Right ventricle myocardium superior (tissue), 1 donor: ENCODE measurements at places on chromosomes 7 and 10. TPM values are rescaled to one million over a fixed set of nuclear protein-coding genes. Genes with fewer than 3 reads are reported as not detected.

SRRM3 gene
- total RNA-seq: 16.3 TPM

NKX1-2 gene
- not detected for total RNA-seq

CYP3A7 gene
- total RNA-seq: not detected

CALCR gene
- 0.05 TPM for total RNA-seq

SEMA3D gene
- 1.1 TPM for total RNA-seq

C10orf143 gene
- 2.2 TPM for total RNA-seq

IGFBP1 gene
- not detected for total RNA-seq

C10orf62 gene
- 0.48 TPM for total RNA-seq

OR6V1 gene
- total RNA-seq: not detected

HMX3 gene
- total RNA-seq: not detected

FAM25C gene
- total RNA-seq: not detected
